ENCODE measurements at places on chromosomes 16 and 17.
A peak's percentile ranks its signal among the peaks of the same experiment; 100 is the strongest.

DNA sequence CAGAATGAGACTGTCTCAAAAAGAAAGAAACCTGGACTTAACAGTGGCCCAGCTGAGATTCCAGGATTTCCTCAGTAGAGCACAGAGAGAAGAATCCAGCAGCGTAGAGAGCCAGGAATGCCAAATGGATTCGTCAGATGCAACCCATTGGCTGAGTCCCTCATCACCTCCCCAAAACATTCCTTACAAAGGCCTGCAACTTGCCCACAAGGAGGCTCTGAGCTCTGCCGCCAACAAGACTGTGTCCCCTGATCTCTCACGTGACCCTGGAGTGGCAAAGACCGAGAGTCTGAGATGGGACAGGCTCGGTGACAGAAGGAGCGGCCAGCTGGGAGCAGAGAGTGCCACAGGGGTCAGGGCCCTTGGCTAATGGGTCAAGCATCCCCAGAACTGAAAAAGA, 6.9 kb upstream of the CHMP6 start:
- DNase-seq = no peak

DNA sequence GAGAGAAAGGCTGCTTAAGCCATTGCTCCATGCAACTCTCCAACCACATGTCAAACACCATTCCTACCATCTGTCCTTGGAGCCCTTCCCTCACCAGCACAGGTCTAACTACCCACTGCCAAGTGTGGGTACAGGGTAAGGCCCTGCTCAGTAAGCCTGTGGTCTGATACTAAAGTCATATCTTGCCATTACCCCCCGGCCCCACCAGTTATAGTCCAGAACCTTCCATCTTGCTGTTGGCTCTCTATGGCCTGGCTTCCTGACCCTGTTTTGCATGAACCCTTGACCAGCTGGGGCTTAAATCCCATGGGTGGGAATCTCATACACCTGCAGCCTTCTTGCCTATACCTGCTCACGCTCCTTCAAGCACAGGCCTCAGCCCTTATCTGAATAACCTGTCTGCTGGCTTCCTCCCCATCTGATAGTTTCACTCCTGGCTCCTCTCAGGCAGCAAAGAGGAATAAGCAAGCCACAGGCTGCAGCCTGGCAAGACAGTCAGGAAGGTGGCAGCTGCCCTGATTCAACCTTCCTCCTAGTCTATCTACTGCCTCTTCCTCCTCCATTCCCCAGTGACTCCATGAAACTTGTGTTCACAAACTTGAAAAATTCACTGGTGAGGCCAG, 64.1 kb downstream of the ZFHX3 start:
- no peak for DNase-seq

GRCh38 chr17:77741109-77741508, 217.4 kb upstream of the TNRC6C start:
- no peak for DNase-seq

GRCh38 chr17:36072431-36073121, 8.5 kb downstream of the CCL18 start:
- peak; percentile 68 for DNase-seq

GRCh38 chr17:31349454-31349853, 28.0 kb upstream of the EVI2A start:
- DNase-seq = no peak

DNA sequence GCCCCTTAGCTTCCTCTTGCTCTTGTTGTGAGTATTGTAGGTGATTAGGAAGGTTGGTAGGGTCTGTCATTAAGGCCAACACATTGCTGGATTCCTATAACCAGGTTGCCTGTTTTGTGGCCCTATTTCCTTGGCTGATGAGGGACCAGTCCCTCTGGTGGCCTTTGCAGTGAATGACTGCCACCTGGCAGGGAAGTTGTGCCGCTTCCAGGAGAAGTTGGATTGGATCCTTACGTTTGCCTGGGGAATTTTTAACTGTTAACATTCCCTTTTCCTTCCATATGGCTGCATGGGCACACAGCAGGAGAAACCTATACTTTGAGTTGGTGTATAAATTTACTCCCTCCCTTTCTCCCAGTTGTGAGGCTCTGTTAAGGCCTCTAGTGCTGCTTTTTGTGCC, 32.4 kb downstream of the LCMT1 start:
- peak; percentile 39 for DNase-seq

DNA sequence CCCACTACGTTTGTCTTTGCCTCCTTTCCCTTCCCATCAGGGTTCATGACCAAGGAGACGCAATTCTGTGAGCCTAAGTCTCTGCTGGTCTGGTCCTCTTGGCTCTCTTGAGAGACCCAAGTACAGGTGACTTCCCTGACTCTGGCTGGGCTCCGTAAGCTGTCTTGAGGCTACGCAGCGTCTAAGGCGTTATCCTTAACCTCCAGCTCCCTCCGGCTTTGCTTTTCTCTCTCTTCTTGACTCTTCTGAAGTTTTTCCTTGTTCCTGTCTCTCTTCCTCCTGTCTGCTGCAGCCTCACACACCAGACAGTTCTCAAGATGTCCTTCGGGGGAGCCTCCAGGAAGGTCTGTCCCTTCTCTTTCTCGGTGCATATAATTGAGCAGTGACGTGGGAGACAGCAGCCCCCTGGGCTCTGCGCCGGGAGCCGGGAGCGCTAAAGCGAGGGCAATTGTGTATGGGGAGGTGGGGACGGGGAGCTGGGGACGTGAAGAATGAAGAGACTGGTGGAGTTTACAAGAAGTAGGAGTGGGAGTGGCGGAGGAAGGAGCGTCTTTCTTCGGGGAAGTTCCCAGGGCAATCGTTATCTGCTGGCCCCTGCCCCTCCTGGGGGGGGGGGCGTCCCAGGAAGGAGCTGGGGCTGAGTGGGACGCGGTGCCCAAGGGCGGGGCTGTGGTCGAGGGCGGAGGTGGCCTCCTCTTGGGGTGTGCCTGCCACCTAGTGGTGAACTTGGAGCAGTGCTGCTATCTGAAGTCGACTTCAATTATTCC, 6.9 kb upstream of the PIRT start:
- peak; percentile 82 for DNase-seq

DNA sequence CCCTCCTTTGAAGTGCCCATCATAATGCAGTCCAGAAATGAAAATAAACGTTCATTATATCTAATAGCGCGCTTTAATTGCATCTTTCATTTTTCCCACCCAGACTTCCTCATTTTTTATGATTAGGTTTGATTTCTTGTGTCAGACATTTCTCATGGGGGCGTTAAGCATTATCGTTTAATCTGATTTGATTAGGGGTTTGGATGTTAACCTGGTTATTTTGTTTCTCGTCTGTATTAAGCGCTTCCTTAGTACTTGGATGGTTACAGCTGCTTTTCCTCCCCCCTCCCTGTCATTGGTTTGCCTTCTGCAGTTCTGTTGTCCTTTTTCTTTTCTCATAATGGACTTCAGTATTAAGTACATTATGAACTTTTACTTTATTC, 540 bp downstream of the MFSD11 start:
- DNase-seq = no peak

GRCh38 chr16:51967646-51968045, 579.3 kb downstream of the TOX3 start:
- no peak for DNase-seq

- DNase-seq = no peak
Observed at GRCh38 chr17:79125503-79125902, 50.9 kb downstream of the ENGASE start.

DNA sequence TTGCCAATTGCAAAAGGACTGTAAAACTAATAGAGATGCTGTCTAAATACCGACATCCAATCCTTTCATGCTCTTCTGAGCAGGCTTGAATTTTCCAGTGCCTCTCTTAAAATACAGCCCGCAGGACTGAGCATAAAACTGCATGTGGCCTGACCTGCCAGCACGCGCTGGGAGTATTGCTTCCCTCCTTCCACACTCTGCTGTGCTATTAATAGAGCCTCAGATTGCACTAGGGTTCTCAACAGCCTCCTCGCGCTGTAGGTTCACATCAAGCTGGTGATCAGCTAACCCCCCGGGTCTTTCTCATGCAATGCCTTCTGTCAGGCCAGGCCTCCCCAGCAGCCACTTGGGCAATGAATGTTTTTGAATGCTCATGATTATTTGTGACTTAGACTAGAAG, 14.2 kb upstream of the MSI2 start:
- peak; percentile 35 for DNase-seq

DNA sequence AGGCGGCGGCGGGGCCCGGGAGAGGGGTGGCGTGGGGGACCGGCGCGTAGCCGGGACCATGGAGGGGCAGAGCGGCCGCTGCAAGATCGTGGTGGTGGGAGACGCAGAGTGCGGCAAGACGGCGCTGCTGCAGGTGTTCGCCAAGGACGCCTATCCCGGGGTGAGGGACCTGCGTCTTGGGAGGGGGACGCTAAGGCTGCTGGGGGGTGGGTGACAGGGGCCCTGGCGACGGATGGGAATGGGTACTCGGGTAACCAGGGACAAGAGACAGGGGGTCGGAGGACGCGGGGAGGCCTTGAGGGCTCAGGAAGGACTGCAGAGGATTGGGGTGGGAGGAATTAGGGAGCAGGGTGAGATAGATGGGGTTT, 243 bp downstream of the RND2 start:
- no peak for DNase-seq

- DNase-seq = no peak
Observed at GRCh38 chr17:60862482-60862881, 184.8 kb downstream of the BCAS3 start.

GRCh38 chr17:52105591-52105990, 52.9 kb downstream of the CA10 start:
- DNase-seq = no peak

- no peak for DNase-seq
Observed at GRCh38 chr17:8499171-8499570, 63.5 kb downstream of the NDEL1 start.

GRCh38 chr17:17446666-17447155, 30.1 kb upstream of the MED9 start:
- DNase-seq = no peak

GRCh38 chr16:51031598-51031997, 119.5 kb downstream of the SALL1 start:
- no peak for DNase-seq

DNA sequence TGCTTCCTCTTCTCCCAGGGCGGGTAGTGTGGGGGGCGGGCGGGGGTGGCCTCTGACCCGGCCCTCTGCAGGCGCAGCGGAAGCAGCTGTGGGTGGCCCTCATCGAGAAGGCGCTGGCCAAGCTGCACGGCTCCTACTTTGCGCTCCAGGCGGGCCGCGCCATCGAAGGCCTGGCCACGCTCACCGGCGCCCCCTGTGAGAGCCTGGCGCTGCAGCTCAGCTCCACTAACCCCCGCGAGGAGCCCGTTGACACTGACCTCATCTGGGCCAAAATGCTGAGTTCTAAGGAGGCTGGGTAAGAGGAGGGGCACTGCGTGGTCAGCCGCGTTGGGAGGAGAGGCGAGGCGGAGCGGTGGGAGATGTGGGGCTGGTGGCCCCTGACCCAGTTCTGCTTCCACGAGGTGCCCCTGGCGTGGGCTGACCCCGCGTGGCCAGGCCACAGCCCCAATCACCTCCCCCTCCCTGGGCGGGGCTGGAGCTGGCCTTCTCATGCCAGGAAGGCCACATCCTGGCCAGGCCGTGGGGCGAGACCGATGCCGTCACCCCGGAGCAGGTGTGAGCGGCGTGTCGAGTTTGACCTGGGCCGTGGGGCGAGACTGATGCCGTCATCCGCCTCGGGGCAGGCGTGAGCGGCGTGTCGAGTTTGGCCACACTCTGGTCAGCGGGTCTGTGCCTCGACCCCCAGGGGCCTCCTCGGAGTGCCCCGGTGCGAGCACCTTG, 10.5 kb upstream of the PRR35 start:
- DNase-seq = no peak

All from HEK293T (cell line).